ENCODE measurements at places on chromosomes 11 and 22.
A peak's percentile ranks its signal among the peaks of the same experiment; 100 is the strongest.

GRCh38 chr11:130778026-130778425 is 138.3 kb downstream of the SNX19 start:
- no peak for DNase-seq

DNA sequence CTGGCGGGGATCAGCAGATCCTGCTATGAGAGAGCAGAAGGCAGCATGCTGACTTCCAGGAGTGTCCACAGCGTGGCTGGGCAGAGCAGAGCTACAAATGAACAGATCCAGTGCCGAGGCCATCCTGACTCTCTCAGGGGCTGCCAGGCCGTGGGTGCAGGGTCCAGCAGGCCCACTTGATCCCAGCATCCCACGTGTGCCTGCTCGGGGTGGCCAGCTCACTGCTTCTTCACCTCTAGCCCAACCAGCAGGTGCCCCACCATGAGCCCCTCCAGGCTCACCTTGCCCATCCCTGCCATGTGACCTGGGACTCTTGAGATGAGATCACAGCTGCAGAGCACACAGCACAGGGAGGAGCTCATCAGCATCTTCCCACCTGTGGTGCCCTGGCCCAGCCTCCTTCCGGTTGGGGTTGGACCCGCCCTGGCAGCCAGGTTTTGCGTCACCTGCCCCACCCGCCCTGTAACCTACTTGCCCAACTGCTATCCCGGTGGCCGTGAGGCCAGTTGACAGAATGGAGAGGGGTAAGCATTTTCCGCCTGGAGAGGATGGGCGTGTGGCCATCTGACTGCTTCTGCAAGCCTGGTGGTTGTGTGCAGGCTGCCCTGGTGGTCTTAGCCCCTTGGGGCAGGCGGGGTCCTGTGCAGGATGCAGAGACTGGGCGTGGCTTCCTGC is 11.0 kb downstream of the TANGO2 start:
- DNase-seq: peak; percentile 10

DNA sequence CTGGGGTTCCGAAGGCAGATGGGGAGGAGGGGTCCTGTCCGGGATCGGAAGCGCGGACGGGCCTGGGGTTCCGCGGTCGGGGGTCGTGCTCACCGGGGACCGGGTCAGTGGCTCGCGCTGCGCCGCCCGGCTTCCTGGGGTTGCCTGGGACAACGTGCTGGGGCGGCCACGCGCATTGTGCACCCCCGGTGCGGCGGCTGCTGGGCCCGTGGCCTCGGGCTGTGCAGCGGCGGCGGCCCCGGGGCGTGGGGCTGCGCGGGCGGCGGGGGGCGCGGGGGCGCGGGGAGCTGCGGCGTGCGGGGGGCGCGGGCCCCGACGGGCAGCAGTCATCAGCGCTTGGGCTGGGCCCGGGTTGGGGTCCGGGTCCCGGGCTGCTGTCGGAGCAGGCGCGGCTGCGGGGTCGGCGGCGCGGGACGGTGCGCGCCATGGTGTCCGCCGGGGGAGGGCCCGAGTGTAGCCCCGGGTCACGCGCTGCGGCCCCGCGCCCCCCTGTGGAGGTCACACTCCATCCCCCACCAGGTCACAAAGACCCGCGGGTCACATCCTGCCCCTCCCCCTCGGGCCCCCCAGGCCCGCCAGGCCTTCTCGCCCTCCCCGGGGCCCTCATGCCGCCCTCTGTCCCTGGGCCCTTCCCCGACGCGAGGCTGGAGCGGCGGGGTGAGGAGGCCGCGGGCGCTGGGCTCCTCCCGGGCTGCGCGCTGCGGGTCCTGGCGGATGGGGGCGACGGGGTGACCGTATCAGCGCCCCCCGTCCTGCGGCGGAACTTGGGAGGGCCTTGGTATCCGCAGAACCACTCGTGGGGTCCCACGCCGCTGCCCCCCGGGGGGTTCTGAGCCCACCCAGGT is at the start of gene TTLL8:
TTLL8 (minus strand) TSS at position 238 of the 845 bp plus-strand sequence.
- DNase-seq: no peak

- no peak for DNase-seq
Observed at GRCh38 chr11:63937713-63938478, 906 bp upstream of the NAA40 start.

DNA sequence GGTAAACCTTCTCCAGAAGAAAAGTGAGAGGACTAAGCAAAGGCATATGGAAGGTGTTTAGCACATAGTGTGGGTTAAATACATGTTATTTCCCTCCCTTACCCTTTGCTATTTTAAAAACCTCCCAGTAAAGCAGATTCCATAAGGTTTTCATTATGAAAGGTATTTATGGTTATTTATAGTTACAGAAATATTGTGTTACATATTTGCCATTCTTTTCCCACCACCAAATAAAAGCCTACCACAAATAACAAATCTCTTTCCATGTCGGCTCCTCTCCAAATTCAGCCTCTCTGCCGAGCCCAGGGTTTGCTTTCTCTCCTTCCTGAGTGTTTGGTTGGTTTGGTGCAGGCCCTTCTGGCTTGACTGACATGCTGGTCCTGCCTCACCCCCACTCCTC is 64.4 kb downstream of the INSC start:
- no peak for DNase-seq

GRCh38 chr11:66974724-66975404 is at the start of gene C11orf86:
Gene C11orf86, plus strand, starts transcription at chr11:66975304. Its CDS starts 59 bp downstream, at chr11:66975363.
- no peak for DNase-seq
